Activated CD4-positive, alpha-beta T cell treated with anti-CD3 and anti-CD28 coated beads, Interleukin-2, amount 50 U/mL, for 16 hours (primary cell): ENCODE measurements at places on chromosomes 1 and 21.

DNA sequence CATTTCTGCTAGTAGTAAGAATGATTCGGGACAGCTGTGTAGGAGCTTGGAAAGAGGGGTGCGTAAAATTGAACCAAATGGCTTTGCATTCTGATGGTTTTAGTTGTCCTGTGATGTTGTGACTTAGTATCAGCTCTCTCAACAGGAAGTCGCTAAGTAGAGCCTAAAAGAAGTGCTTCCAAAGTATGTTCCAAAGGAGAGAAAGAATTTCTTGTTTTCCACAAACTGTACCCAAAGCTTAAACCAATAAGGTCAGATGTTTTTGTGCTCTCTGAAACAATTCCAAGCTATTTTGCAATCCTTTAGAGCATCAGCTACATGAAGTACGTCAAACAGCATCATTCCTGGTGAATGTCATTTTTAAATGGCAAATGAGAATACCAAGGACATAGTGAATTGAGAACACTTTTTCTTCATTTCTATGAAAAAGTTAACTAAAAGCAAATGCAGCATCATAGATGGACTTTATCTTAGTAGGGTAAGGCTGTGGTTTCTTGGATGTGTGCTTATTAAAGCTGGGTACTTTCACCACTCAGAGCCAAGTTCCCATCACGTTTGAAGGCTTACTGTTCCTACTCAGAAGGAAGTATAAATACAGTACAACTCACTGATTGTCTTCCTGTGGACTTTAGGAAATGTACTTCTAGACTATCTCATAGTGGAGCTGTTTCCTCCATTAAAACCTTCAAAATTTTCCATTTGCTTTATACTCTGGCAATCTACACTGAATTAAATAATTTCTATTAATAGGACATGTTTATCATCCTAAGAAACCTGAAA is 148.6 kb downstream of the C1orf21 start:
- DNase-seq = no peak

- DNase-seq = no peak
These were observed 184.4 kb downstream of the SIPA1L2 start for GRCh38 chr1:232445361-232446106.

DNA sequence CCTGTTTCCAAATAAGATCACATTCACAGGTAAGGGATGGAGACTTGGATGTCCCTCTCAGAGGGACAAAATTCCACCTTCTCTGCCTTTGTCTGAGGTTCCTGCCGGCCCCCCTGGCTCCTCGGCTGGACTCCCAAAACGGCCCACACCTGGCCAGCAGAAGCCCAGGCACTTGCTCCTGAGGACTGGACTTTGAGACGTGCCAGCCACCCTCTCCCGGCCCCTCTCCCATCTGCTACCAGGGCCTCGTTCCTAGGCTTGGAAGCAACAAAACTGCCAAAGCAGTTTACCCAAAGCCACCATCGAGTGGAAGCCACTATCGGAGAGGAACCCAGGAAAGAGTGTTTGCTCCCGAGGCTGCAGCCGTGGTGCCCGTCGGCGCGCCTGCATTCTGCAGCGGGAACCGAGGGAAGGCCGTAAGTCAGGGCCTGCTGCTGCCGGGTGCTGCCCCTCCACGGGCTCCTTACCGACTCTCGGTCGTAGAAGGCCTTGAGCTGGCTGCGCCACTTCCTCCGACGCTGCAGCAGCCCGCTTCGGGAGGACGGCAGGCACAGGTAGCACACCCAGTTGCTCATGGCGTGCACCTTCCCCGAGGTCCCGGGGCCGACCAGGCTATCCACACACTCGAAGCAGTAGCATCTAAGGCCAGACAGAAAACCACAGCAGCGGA is 3.5 kb downstream of the DNMT3L start:
- no peak for DNase-seq

DNA sequence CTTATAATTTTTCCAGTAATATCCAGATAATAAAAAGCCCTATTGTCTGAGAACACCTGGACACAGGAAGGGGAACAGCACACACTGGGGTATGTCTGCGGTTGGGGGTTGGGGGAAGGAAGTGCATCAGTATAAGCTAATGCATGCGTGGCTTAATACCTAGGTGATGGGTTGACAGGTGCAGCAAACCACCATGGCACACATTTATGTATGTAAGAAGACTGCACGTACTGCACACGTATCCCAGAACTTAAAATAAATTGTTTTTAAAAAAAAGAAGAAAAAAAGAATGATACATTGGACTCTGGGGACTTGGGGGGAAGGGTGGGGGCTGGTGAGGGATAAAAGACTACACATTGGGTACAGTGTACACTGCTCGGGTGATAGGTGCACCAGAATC is 144.9 kb upstream of the C1orf174 start:
- DNase-seq = no peak

- DNase-seq = no peak
These were observed 9.6 kb upstream of the GUCA2A start for GRCh38 chr1:42173961-42174735.

GRCh38 chr1:226921504-226921903 is 18.6 kb upstream of the COQ8A start:
- DNase-seq = no peak
